ENCODE measurements at places on chromosomes 2 and 18.

DNA sequence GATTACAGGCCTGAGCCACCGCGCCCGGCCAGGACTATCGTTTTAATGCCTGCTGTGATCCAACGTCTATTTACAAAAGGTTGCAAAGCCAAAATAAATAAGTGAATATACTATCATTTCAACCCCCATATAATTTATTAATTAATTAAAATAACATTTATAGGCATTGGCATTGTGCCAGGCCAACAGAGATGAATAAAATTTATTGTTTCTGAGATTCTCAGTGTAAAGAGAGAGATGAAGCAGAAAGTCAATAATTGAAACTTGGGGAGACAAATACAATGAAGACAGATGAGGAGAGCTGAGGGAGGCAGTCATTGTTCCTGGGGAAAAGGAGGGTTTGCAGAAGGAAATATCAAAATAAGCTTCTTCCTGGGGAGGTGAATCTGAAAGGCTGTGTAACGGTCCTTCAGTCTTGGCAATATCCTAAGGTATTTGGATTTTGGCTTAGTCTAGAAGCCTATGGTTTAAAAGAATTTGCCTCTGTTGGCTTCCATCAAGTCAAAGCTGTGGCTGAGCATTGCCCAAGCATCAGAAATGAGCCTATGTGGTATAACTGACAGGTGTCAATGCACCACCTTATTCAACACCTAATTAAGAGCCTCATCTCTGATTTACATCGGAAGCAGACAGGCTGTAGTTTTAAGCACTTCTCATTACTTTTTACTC is 31.5 kb downstream of the KCNE4 start:
- no peak for DNase-seq

- no peak for DNase-seq
Observed at GRCh38 chr2:239195318-239195871, 205.4 kb downstream of the HDAC4 start.

GRCh38 chr18:42474577-42474976 is 519.5 kb downstream of the PIK3C3 start:
- no peak for DNase-seq

- no peak for DNase-seq
Observed at GRCh38 chr2:203858176-203858575, 9.4 kb upstream of the CTLA4 start.

DNA sequence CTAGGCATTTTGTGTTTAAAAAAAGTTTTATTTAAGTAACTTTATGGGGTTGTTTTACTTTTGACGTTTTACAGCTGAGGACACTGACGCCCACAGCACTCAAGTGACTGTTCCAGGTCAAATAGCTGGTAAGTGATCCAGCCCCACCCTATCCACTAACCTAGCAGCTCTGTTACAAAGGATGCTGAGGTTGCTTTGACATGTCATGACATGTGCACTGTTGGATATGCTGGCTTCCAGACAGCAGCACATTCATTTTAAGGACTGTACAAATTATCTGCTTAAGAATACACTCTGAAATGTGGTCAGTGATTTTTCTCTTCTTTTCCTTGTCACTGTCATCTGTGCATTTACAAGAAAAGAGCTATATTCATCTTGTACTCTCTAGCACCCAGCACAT is 417.5 kb downstream of the ZEB2 start:
- no peak for DNase-seq

- DNase-seq: no peak
Observed at GRCh38 chr18:59228351-59228750, 8.4 kb downstream of the GRP start.

DNA sequence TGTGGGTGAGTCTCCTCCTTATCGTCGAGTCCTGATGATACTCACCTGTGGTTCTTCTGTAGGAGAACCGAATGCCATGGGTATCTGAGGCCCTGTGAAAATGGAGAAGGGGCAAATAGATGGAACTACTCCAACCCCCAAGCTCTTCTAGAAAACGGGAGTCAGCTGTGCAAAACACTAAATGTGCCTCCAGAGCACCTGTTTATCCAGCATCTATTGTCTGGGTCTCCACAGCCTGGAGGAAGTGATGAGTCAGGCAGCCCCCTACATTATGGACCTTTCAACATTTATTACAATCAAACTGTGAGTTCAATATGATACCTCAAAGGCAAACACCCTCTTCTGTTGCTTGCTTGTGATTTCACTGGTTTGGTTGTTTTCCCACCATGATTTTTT is 9.8 kb upstream of the LRRFIP1 start:
- DNase-seq: no peak

DNA sequence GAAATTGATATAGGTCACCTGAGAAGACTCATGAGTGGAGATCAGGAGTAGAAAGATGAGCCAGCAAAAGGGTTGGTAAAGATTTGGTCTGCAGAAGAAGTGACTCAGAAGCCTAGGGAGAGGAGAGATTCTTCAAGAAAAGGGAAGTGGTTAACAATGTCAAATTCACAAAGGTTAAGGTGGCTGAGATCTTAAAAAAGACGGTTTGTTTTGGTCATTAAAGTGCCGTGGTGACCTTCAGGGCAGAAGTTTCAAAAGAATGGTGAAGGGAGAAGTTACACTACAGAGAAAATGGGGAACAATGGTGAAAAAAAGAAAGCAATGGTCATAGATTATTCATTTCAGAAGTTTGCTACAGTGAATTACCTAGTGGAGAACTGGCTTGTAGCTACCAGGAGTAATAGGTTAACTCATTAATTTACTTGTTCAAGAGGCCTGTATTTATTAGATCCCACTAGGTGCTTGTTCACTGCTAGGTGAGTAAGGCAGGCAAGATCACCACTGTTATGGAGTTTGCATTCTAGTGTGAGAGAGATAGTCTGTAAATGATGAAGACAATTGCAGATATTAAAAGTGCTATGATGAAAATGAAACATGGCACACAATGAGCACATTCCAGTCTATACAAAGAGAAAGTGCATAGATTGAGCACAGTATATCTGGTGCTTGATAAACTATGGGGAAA is 43.0 kb downstream of the FBXO48 start:
- DNase-seq: no peak

GRCh38 chr18:64244571-64244970 is 95.7 kb upstream of the LINC00305 start:
- DNase-seq: peak; percentile 18

GRCh38 chr2:108921096-108922030 is 67.7 kb downstream of the EDAR start:
- no peak for DNase-seq

DNA sequence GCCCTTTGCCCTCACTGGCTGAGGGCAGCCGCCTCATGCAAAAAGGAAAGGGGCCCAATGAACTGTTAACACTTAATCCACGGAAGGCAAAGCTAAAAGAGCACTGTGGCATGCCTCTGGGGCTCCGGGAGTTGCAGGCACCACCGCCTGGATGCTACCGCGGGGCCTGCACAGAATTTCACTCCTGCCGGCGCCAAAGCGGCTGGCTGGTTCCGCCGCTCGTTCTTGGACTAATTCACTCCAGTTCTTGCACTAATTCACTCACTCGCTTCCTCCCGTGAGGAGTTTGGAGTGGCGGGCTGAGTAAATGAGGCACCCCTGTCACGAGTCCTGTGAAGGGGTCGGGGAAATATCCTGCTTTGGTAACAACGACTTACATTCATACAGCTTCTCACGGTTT is 14.0 kb upstream of the MAPK4 start:
- no peak for DNase-seq

DNA sequence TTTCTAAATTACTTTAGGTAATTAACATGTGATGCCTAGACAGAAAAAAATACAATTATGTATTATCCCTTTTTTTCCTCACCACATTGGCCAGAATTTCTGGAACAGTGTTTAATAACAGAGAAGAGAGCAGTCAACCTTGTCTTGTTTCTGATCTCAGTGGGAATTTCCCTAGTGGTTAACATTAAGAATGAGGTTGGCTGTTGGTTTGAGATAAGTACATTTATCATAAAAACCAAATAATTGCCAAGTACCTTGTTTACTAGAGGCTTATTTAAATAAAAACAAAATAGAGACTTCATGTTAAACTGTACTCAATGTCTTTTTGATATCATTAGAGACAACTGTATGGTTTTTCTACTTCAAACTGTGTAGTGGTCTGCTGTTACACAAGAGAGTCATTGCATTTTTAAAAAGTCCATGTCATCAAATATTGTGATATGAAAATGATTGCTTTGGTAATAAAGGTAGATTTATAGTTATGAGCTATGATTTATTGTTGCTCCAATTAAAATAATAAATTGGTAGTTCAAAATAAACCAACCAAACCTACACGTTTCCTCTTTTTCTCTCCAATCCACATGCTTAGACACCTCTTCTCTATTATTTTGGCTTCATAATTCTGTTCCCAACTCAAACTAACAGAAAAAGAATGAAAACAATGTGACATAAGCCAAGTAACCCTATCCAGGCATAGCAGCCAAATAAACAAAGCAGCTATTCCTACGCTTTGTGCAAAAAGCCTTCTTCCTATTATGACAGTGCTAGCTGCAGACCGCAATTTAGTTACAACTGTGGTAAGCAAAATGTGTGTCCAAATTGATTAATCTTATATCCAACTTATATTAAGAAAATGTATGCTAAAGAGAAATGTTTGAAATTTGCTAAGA is 20.9 kb upstream of the TANK start:
- DNase-seq: no peak

DNA sequence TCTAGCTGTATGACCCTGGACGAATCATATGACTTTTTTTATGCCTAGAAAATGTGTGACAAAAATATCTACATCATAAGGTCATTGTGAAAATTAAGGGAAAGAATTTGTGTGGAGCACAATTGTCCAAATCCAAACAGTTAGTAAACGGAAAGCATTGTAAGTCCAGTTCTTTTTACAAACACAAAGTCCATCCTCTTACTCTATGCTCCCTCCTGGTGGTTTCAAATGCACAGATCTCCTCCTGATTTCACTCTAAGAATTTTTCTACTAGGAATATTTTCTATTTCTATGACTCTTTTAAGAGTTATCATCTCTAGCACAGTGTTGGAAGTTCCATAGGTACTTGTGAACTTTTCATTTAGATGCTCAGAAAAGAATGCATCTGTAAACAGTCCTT is 125.2 kb upstream of the ARL5A start:
- no peak for DNase-seq

GRCh38 chr2:3270095-3270478 is 107.5 kb downstream of the EIPR1 start:
- no peak for DNase-seq

- DNase-seq: no peak
Observed at GRCh38 chr2:24586955-24587354, 95.9 kb downstream of the NCOA1 start.

DNA sequence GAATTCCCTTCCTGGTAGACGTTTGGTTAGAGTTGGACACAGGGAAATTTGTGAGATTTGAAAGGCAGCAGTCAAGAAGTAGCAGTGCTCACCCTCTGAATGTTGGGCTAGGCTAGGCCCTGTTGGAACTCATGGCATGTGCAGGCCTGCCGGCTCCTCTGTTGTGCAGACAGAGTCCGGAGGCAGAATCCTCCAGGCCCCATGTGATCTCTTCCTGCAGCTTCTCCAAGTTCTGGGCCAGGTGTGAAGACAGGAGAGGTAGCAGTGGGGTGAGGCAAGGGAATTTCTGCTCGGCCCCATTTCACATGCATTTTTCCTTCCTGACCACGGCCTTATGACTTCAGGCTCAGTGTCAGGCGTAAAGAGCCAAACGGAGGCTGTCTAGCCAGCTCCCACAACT is 36.9 kb upstream of the RAB31 start:
- DNase-seq: no peak

GRCh38 chr2:88765154-88765888 is 73.8 kb downstream of the RPIA start:
- peak; percentile 52 for DNase-seq

DNA sequence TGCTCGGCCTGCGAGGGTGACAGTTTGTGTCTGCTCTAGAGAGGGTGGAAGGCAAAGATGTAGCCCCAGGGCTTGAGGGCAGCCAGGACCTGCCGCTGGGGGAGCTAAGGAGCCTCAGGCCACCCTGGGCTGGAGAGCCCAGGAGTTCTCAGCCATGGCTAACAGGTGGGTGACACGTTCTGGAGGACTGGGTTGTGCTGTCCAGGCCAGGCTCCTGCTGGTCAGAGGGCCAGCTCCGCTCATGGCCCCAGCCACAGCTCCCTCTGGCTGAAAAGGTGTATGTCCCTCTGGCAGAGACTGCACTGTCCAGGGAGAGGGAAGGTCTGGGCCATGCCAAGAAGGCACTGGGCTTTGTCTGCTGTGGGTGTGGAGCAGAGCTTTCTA is 19.2 kb downstream of the TMEM185B start:
- DNase-seq: no peak

- DNase-seq: no peak
Observed at GRCh38 chr18:47680488-47680887, 250.0 kb downstream of the SMAD2 start.

GRCh38 chr2:167715932-167716331 is 531.5 kb downstream of the STK39 start:
- DNase-seq: no peak

GRCh38 chr18:56284319-56284718 is 354.1 kb downstream of the TXNL1 start:
- DNase-seq: no peak

DNA sequence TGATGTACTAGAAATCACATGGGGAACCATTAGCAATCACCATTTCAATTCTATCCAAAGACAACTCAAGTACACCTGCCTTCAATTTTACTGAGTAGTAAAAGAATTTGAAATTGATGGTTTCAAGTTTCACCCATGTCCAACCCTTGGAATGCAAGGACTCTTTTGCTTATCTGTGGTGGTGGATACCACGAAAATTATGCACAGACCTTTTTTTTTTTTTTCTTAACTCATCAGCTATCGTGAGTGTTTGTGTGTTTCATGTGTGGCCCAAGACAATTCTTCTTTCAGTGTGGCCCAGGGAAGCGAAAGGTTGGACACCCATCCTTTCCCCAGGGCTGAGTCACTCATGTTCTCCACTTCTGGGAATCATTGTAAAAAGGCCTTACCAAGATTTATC is 23.1 kb downstream of the ID2 start:
- DNase-seq: no peak

- DNase-seq: no peak
Observed at GRCh38 chr2:65375723-65376122, 56.7 kb downstream of the SPRED2 start.

DNA sequence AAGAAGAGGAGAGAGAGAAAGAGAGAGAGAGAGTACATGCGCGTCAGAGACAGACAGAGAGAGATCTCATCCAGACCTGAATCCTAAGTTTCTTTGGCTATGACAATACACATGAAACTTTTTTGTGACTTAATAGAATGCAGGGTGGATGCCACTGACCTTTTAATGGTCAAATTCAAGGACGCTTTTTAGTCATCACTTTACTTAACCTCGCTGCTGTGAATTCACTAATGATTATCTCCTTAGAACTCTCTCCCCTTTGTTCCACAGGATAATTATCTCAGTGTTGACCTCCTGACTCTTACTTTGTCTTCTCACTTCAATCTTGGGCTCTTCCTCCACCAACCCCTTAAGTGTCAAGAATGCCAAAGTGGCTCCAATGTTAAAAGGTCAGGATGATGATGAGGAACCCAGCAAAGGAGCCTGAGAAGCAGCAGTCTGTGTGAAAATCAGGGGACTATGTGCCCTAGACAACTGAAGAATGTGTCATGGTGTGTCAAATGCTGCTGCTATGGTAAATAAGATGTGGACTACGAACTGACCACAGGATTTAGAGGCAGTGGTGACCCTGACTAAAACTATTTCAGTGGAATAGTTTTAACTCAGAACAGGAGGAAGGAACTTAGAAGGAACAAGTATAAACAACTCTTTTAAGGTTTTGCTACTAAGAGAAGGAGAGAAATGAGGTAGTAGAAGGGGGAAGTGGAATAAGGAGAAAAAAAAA is 382.1 kb downstream of the ZEB2 start:
- DNase-seq: no peak

GRCh38 chr2:134152045-134153010 is 101.5 kb upstream of the MGAT5 start:
- DNase-seq: no peak

GRCh38 chr2:45670646-45671045 is 19.2 kb downstream of the PRKCE start:
- no peak for DNase-seq

All from NCI-H1092 (cell line).